ENCODE measurements at places on chromosomes 11 and 22.
A peak's percentile ranks its signal among the peaks of the same experiment; 100 is the strongest.

DNA sequence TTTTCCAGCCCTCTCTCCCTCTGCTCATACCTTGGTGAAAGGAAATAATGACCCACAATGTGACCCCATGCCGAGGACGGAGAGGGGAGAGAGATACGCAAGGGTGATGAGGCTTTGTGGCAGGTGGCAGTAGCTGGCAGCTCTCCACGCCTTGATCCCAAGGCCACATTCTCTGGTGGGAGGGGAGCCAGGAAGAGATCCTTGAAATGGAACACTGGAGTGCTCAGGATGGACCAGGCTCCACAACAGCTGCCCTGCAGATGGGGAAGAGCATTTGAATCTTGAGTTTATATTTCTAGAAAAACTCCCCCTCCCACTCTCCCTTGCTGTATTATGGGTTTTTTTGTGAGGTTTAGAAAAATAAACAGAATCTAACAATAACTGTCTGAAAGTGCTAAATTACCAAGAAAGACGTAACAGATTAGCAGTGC lies 61.6 kb upstream of the CDON start:
- no peak for DNase-seq

GRCh38 chr11:128909438-128910125 lies 18.4 kb downstream of the KCNJ5 start:
- no peak for DNase-seq

- DNase-seq: no peak
Observed at GRCh38 chr22:25208328-25208727, 8.7 kb downstream of the CRYBB3 start.

DNA sequence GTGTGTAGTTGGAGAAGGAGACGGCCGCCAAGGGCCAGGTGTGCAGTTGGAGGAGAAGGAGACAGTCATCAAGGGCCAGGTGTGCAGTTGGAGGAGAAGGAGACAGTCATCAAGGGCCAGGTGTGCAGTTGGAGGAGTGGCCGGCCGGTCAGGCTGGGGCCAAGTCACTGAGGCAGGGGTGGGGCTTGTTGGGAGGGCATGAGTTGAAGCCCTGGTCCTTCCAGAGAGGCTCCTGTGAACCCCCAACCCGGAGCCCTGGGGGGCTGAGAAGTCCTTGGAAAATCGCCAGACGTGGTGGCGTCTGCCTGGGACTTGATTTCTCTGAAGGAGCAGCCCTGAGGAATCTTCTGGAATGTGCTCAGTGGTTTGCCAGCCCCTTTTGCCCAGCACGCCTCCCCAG lies 1320.5 kb downstream of the BRD1 start:
- no peak for DNase-seq

GRCh38 chr11:32573228-32573627 lies 10.4 kb upstream of the EIF3M start:
- DNase-seq: no peak

DNA sequence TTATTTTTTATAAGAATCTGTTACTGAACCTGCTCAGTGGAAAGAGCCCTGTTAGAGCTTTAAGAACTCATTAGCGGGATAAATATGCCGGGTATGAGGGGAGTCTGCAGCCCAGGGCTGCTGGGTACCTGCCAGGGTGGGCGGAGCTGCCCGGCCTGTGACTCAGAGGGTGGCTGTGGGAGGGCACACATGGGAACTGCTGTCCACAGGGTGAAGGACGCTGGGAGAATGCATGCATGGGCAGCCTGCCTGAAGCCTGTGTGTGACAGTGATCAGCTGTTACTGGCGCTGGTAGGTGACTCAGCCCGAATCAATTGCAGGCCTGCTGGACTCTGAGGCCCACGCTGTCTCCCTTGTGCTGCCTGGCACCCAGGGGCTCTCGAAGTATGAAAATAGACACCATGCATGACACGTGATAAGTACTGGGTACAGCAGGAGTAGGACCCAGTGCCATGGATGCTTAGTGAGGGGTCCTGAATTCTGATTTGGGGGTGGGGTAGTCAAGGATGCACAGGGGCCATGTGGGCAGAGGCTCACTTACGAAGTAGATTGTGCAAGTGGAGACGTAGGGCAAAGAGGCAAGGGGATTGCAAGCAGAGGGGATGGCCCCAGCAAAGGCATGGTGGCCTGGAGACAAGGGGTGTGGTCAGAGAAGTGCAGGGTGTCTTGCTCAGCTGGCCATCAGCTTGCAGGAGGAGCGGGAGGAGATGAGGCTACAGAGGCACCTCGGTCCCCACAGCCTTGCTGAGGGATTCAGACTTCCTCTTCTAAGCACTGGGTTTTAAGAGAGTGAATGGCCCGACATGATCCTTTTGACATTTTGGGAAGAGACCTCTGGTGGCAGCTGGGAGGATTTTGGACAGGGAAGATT lies 36.5 kb downstream of the GRIK4 start:
- peak; percentile 55 for DNase-seq

DNA sequence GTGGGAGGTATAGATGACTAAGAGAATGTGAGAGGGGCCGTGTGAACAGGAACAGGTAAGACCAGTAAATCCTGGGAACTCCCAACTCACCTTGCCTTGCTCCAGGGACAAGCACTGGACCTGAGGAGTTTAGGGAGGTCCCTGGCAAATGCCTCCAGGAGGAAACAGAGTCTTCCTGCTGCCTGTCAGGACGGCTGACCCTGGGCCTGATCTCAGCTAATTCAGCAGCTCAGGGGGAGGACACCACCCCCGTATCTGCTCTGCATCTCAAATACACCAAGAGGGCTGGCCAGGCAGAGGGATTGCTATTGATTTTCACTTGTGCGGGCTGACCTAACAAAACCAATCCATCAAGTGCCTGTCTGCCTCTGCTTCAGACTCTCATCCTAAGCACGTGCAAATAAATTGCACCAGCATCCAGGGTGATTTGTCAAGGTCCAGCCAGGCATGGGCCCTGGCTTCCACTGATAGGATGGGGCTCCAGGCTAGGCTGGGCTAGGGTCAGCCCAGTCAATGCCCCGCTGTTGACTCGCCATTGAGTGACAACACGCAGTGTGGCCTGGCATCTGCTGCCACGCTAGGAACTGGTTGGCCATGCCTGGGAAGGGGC lies 20.3 kb downstream of the UQCR10 start:
- DNase-seq: no peak

DNA sequence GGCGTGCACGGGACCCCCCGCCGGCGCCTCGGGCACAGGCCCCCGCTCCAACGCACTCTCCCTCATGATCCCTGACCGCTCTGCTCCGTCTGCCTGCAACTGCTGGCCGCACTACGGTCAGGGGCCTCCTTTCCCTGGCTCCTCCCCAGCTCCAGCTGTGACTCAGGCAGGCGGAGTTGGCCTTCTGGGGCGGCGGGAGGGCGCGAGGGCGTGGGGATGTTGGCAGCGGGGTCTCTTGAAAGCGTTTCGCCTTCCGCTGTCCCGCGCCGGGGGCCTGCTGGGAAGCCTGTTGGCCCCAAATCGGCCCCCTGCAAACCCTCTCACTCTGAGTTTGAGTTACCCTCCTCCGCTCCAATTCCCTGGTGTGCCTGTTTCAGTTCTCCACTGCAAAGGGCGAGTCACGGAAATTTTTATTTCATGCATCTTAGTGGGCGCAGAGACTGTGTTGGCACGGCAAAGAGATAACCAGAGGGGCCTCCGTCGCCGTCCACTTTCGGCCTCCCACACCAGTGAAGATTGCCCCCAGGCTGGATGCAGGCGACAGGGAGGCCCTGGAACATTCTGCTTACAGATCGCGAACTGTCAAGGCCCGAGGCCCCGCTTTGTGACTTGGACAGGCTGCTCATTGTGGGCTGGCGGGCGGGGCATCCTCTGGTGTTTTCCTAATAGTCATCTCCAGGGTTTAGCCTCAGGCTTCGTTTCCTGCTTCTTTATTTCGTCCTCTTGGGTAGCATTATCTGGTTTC lies at the start of gene CAVIN3:
Gene CAVIN3, minus strand, starts transcription at position 91 of the 745 bp plus-strand sequence. Its CDS starts 25 bp downstream, at position 66.
- no peak for DNase-seq

GRCh38 chr11:20047006-20047768 lies 113.1 kb downstream of the DBX1 start:
- DNase-seq: no peak

DNA sequence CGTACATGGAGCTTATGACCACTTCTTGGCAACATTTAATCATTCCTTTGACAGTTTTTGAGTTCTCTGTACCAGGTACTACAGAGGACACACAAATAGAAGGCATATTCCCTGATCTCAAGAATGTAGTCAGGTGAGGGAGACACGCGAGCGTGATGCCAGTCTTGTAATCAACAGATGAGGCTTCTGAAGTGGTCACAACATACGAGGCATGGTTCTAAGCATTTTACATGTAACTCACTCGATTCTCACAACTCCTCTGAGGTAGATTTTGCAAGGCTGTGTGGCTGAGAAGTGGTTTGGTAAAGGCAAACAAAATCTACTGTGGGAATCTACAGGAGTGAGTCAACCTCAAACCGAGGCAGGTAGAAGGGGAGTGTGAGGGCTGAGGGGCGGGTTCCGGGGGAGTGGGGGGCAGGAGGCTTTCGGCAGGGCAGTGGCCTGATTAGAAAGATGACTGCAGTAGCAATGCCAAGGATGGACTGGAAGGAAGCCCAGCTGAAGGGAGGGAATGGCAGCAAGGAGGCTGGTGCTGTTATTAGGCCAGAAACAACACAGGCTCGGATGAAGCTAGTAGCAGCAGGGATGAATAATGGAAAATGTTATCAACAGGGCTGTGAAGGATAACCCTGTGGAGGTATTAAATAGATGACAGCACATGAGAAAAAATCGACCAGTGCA lies 63.8 kb downstream of the ST14 start:
- no peak for DNase-seq

GRCh38 chr11:11010624-11011127 lies 152.8 kb upstream of the ZBED5 start:
- DNase-seq: no peak

DNA sequence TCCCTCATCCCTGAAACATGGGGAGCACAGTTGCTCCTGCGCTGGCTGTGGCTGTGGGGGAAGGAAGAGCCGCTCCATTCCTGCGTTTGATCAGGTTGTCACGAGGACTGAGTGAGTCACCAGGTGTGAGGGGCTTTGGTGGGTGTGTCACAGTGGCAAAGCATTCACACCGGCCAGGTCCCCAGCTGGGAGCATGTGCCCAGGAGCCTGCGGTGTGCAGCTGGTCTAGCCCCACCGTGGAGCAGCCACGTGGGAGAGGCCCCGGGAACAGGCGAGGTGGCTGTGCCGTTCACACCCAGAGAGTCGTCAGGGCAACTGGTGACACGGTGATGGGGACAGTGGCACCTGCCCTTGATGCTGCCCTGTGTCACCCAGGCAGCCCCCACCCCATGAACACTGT lies 47.6 kb upstream of the PPARA start:
- DNase-seq: no peak

GRCh38 chr22:24155627-24156140 lies 25.6 kb upstream of the SUSD2 start:
- no peak for DNase-seq

GRCh38 chr11:103959279-103959942 lies 77.0 kb upstream of the DDI1 start:
- no peak for DNase-seq

DNA sequence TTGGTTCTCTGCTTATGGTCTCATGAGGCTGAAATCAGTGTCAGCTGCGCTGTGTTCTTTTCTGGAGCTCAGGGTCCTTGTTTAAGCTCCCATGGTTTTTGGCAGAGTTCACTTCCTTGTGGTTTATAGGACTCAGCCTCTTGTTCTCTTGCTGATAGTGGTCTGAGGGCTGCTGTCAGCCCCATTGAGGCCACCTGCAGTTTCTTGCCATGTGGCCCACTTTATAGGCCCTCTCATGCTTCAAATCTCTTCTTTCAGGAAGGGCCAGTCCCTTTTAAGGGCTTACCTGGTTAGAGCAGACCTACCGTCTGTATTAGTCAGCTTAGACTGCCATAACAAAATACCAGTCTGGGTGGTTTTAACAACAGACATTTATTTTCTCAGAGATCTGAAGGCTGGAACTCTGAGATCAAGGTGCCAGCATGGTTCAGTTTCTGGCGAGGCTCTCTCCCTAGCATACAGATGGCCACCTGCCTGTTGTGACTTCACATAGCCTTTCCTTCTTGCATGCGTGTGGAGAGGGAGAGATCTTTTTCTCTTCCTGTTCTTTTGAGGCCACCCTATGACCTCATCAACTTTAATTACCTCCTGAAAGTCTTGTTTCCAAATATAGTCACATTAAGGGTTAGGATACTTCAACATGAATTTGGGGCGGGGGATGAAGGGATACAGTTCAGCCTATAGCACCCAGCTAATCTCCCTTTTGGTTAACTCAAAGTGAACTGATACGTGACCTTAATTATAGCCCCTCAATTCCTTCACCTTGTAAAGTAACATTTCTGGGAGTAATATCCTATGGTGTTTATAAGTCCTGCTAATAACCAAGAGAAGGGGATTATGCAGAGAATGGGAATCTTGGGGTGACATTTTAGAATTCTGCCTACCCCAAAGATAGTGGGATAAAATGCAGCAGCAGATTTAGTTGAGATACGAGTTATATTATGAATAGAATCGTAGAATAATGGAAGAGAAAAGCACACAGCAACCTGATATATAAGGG lies 131.8 kb downstream of the UVRAG start:
- no peak for DNase-seq

DNA sequence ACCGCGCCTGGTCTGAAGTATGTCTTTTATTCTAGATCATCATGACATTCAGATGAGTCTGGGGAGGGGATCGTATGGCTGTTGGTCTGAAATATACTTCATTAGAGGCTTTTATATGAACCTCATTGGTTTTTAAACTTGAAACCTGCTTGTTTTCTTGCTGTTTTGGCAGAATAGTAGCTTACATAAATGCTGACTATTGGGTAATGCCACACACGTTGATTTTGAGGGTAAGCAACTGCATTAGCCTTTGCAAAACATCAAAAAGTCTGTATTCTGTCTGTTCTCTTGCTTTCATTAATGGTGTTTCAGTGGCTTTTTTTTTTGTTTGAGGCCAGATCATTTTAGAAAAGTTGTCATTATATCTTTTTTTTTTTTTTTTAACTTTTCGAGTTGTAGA lies 14.2 kb downstream of the PPME1 start:
- no peak for DNase-seq

DNA sequence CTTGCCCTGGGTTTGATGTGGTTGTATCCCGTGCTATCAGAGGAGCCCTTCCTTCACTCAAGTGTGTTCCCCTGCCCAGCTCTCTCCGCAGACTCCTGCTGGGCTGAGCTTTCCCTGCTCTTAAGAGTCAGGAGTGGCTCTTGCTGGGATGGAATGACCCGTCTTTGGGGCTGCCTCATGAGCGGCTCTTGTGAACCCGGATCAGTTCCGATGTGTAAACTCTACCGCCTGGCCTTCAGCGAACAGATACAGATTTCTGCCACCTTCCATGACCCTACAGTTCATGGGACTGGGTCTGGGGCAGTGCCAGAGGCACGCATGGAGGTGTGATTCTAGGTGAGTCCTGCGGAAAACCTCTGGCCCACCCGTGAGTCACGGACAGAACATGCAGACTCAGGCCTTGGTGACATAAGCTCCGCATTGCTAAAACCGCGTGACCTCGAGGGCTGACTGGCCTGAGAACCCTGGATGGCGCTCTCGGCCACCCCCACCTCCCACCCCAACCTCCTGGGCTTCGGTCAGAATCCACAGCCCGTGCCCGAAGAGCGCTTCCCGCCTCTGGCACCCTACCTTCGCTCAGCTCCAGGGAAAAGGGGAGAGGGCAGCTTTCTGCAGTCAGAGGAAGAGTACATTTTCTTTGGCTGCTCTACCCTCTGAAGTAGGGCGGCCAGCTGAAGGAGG lies 1.3 kb upstream of the ZBTB16 start:
- DNase-seq: no peak

- no peak for DNase-seq
Observed at GRCh38 chr11:116390963-116391362, 381.8 kb downstream of the BUD13 start.

GRCh38 chr11:17256512-17256911 lies 20.0 kb upstream of the NUCB2 start:
- DNase-seq: no peak

GRCh38 chr22:43006016-43006505 lies 8.9 kb downstream of the PACSIN2 start:
- DNase-seq: no peak

All from pulmonary artery endothelial cell (primary cell).